Fibroblast of skin of abdomen (primary cell): ENCODE measurements at places on chromosomes 12 and 14.

DNA sequence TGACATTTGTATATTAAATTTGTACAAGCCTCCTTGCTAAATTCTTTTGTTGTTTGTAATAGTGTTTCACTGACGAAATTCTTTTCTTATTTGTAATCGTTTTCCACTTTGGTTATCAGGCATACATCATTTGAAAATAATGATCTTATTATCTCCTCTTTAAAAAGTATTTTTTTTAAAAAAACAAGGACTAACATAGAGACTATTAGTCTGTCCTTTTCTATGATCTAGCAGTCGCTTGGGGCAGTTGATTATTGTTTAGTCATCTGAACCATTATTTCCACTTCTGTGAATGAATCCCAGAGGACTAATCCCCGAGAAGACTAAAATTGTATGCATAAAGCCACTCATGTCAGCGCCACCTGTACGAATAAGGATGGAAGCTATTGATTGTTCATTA lies 11.5 kb downstream of the ADGRD1 start:
- no peak for DNase-seq

GRCh38 chr12:131620520-131620919 lies 90.4 kb upstream of the SFSWAP start:
- no peak for DNase-seq

- no peak for DNase-seq
Observed at GRCh38 chr12:75996861-75997447, 34.6 kb downstream of the PHLDA1 start.

GRCh38 chr14:102063808-102064429 lies 22.9 kb downstream of the HSP90AA1 start:
- DNase-seq: no peak

GRCh38 chr14:80315681-80316080 lies 104.4 kb upstream of the DIO2 start:
- peak; percentile 77 for DNase-seq

DNA sequence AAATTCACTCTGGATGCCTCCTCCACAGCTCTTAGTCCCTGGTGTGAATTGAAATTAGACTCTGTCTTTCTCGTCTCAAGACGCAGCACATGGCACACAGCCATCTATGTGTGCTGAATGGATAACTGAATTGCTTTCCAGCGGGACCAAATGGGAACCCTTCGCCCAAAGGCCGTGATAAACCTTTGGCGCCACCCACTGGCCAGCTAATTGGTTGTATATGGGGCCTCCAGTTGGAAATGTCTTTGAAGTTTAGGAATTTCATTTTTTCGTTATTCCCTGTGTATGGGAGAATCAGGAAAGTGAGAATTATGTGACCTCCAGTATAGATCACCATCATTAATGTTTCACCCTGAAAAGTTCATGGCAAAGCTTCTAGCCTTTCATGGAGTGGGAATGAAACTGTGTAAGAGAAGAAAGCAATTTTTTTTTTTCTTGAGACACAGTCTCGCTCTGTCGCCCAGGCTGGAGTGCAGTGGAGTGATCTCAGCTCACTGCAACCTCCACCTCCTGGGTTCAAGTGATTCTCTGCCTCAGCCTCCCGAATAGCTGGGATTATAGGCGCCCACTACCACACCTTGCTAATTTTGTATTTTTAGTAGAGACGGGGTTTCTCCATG lies 9.8 kb upstream of the HSP90AA1 start:
- peak; percentile 79 for DNase-seq

DNA sequence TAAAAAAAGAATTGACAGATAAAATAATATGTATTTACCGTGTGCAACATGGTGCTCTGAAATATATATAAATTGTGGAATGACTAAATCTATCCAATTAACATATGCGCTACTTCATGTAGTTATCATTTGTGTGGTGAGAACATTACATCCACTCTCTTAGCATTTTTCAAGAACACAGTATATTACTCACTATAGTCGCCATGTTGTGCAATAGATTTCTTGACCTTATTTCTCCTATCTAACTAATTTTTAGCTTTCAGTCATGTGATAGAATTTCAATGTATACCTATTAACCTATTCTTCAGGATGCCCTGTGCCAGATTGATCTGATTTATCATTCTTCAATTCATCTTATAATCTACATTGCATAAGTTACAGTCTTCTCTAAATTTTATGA lies 178.6 kb downstream of the BCAT1 start:
- no peak for DNase-seq

- DNase-seq: no peak
Observed at GRCh38 chr14:88804477-88804876, 11.7 kb upstream of the EML5 start.

- peak; percentile 61 for DNase-seq
Observed at GRCh38 chr14:67666750-67667449, 7.5 kb downstream of the VTI1B start.

DNA sequence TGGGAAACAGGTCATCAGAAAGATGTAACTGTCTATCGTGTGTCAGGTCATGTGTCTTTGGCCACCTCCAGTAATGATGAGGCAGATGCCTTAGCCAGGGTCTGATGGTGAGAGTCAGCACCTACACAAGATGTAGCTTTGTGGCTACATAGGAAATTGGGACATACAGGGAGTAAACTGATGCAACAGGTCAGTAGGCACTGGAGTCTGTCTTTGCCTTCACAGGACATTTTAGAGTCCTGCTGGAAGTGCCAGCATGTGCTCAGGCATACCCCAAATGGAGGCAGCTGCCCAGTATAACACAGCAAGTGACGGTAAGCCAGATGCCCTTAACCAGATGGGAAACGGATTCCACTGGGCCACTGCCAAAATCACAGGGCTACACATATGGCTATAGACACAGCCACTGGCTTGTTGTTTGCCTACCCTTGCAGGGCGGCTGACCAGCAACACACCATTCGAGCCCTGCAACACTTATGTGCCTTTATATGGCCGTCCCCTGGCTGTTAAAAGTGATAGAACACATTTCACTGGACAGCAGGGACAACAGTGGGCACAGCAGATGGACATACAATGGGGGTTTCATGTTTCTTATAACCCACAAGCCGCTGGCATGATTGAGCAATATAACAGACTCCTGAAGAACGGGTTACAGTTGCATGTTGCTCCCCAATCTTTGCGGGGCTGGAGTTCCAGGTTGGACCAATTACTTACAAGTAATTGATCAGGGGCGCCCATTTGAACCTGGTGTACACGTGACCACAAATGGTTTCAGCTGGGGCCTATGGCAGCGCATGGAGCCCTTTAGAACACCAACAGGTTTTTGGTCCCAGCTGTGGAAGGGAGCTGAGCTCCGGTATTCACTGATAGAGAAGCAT lies 12.9 kb upstream of the RNASE12 start:
- no peak for DNase-seq

GRCh38 chr12:89261982-89262381 lies 90.3 kb downstream of the DUSP6 start:
- no peak for DNase-seq

- DNase-seq: no peak
Observed at GRCh38 chr14:31320922-31321766, 99.2 kb downstream of the HEATR5A start.

DNA sequence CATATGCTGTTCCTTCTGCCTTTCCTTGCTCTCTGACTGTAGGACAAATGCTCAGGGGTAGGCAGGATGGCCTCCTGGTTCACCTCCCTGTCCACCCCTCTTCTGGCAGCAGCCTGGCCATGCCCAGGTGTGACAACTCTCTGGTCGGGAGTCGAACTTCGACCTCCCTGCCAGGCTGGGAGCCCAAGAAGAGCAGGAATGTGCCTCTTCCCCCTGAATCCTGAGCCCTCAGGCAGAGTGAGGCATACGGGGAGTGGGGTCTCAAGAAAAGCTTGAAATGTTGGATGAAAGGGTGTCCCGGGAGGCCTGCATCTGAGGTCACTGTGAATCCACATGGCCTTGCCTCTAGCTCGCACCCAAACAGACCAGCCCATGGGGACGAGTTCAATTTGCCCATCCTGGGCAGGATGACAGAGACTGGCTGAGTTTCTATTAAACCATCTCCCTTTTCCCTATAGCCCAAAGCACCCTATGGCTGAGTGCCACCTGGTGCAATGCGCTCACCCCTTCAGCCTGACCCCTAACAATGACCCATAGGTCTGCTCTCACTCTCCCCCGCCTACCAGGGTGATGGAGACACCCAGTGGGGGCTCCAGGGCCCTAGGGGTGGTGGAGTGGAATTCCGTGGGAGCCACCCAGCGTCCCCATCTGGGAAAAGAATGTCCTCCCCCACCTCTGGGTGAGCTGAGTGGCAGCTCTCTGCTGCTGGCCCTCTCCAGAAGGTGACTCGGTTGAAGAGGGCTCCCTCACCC lies 52.9 kb upstream of the DIO3 start:
- DNase-seq: no peak

DNA sequence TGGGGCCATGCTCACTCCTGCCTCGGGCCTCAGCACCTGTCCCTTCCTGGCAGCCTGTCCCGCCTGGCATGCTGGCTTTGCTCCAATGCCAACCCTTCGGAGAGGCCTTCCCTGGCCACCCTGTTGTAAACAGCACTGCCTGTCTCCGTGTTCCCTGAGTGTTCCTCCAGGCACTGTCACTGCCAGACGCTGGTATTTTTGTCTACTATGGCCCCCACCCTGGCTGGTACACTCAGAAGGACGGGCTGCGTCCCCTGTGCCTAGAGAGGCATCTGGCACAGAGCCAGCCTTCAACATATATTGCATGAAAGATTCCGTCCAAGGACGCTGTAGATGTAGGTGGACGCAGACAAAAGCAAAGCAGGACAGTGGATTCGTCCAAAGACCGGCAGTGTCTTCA lies 2.7 kb upstream of the ASPG start:
- no peak for DNase-seq

DNA sequence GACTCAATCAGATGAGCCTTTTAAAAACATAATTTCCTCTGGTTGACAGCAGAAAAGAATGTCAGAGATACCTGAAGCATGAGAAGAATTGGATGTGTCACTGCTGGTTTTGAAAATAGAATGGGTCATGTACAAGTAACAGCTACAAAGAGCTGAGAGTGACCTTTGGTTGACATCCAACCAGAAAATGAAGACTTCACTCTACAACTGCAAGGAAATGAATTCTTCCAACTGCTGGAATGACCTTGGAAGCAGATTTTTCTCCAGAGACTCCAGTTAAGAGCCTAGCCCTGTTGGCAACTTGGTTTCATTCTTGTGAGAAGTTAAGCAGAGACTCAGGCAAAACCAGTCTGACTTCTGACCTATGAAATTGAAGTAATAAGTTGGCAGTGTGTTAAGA lies 505.9 kb downstream of the SLC16A7 start:
- DNase-seq: peak; percentile 81

DNA sequence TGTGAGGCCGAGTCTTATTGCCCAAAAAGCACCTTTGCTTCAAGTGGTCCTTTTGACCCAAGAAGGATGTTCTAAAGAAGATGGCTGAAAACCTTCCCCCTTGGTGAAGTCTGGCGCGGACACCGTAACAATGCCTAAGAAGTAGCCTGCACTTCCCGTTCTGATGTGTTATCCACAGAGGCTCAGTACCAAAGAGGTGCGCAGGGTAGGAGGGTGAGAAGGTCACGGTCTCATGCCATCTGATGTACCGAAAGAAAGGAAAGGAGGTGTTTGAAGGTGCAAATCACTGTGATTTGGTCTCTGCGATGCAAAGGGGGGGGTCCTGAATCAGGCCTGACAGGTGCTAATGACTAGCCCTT lies 9.9 kb downstream of the PEBP1 start:
- no peak for DNase-seq

DNA sequence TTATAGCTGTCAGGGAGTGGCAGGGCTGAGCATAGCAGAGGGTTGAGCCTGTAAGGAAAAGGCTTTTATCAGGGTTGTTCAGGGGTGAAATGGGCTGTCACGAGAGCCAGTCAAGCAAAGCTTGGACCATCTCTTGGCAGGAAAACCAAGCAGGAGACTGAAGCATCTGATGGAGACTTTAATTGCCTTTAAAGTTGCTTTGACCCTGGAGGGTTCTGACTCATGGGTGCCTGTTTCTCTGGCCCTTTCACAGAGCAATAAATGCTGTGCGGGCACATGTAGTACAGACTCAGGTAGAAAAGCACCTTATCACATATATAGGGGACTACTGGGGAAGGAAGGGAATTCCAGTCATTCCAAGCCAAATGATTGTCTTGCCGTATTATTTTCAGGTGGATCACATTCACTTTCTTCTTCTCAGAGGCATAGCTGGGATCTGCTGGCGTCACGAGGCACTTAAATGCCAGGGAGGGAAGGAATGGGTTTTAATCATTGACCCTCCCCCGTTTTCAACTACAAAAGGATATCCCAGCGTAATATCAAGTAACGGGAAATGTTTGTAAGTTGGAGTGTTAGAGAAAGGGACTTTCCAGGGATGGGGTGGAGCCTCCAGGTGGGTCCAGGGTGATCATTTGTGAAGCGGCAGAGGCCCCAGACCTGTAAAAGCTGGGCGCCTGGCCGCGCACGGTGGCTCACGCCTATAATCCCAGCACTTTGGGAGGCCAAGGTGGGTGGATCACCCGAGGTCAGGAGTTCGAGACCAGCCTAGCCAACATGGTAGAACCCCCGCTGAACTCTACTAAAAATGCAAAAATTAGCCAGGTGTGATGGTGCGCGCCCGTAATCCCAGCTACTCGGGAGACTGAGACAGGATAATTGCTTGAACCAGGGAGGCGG lies 34.9 kb downstream of the PLEKHD1 start:
- DNase-seq: no peak

- DNase-seq: no peak
Observed at GRCh38 chr12:119208626-119209061, 29.9 kb downstream of the HSPB8 start.
